Effector memory CD4-positive, alpha-beta T cell (primary cell): ENCODE measurements at places on chromosomes 2 and 18.

DNA sequence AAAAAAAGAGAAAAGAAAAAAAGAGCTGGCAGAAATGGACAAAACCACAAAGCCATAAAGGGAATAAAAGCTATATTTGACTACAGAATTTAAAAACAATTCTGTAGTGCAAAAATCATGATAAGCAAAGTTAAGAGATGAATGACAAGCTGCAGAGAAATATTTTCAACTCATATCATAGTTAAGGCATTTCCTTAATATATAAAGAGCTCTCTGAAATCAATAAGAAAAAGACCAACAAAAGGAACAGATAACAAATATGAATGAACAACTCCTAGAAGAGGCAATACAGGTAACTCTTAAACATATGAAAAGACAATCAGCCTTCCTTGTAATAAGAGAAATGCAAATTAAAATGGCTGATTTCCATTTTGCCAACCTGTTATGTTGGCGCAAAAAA, 26.2 kb downstream of the OTOF start:
- DNase-seq: no peak

GRCh38 chr2:30583204-30583749, 136.2 kb downstream of the LCLAT1 start:
- DNase-seq: no peak

DNA sequence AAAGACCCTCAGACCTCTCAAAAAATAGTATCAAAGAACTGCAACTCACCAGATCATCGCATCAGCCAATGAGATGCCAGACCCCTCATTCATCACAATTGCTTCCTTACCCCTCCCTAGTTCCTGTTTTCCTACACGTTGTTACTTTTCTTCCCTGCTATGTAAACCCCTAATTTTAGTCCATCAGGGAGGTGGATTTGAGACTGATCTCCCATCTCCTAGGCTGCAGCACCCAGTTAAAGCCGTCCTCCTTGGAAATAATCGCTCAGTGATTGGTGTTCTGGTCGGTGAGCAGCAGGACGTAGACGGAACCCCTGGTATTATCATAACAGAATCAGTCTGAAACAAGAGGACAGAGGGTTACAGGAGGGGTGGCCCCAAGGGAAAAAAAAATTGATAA, 44.0 kb upstream of the MAP4K4 start:
- DNase-seq: no peak

GRCh38 chr2:11071211-11071610, 84.1 kb upstream of the SLC66A3 start:
- no peak for DNase-seq
